Stimulated activated CD8-positive, alpha-beta memory T cell treated with anti-CD3 and anti-CD28 coated beads, Interleukin-4, amount 100 ng/mL, for 48 hours (primary cell): ENCODE measurements at places on chromosomes 3 and 15.

DNA sequence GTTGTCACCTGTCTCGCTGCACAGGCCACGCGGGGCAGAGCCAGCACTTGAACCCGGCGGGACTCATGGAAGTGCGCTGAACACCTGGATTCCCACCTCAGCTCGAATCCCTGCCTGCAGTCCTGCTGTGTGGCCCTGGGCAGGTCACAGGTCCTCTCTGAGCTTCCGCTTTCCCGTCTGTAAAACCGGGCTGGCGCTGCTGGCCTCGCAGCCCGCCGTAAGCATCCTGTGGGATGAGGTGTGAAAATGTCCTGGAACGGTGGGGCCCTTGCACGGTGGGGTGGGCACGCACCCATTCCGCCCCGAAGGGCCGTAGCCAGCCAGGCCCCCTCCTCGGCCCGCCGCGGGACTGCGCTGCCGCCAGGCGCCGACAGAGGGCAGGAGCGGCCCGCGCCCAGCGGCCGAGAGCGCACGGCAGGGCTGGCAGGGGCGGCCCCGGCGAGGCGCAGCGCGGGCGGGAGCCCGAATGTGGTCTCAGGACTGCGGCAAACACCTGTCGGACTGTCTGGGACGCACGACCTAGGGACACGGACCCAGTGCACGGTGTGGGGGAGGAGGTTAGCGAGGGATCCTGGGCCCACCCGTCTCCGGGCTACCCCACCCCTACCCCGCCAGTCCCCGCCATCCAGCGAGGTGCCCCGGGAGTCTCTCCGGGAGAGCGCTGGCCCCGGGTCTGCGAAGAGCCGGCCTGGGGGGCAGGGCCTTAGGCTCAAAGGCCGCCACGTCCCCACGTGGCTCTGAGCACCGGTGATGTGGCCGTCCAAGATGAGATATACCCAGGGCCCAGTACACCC is 40.4 kb downstream of the DNAJB8 start:
- DNase-seq = peak; percentile 74

DNA sequence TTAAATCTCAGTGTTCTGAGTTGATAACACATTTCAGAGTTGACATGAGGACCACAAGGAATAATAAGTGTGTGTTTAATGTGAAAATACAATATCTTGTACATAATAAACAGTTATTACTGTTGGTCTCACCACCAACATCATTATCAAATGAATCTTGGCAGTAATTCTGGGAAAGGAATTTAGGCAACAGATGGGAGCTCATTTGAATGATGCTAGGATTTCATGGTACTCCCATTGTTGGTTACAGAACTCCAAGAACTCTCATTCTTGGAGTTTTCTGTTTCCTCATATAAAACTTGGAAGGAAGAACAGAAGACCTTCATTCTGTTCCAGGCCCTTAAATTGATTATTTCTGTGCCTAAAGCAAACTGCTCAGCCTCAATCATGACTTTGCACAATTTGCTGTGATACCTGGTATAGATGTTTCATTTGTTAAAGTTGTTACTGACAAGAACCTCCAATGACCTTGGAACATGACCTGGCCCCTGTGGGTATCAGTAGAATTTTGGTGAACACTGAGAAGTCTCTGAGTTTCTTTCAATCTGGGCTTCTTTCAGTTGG is 385.8 kb downstream of the LPP start:
- no peak for DNase-seq

DNA sequence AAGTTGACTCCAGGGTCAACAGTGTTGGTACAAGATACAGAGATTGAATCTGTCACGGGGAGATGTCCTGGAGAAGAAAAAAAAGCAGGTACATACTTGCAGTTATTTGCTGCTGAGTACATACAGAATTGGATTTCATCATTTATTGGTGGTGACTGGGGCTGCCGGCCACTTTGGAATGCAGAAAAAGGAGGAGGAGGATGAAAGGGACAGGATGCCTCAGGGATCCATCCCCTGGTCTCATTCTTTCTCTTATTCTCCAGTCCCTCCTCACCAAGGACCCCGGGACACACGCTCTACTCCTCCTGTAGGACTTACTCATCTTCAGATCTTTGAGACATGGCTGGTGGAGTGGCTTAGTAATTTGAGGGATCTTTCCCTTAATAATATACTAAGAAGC is 30.0 kb upstream of the MEIS2 start:
- DNase-seq = no peak

- no peak for DNase-seq
These were observed 158.0 kb downstream of the RYR3 start for GRCh38 chr15:33468740-33469139.

DNA sequence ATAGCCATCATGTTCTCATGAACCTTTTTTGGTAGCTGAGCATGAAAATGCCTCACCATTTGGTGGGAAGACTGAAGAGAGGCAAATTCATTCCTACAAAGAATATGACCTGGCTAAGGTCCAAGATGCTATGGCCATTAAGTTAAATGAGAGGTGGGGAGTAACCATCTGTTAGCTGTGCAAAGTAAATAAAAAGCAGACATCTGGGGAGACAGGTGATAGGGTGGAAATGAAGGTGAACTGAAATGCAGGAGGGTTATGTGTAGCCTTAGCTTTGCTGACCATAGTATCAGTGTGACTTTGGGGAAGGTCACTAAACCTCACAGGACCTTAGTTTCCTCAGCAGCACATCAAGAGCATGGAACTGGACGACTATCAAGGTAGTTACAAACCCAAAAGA is 111.0 kb upstream of the STRIT1 start:
- no peak for DNase-seq

- no peak for DNase-seq
These were observed 5.8 kb upstream of the PLA2G4D start for GRCh38 chr15:42100021-42100800.

DNA sequence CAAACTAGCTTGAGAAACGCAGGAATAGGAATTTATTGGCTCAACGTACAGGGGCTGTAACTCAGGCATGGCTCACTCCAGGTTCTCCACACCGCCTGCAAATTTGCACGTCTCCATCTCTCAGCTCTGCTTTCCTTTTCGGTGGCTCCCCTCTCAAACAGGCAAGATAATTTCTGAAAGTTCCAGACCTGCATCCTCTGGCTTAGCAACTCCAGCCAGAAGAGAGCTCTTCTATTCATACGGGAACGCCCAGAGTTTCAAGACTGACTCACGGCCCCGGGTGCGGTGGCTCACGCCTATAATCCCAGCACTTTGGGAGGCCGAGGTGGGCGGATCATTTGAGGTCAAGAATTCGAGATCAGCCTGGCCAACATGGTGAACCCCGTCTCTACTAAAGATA is 139.7 kb upstream of the BNIP2 start:
- DNase-seq = no peak

GRCh38 chr15:59687836-59688235 is 1.3 kb downstream of the BNIP2 start:
- no peak for DNase-seq

GRCh38 chr3:117628823-117629291 is 919.3 kb downstream of the TUSC7 start:
- DNase-seq = no peak

DNA sequence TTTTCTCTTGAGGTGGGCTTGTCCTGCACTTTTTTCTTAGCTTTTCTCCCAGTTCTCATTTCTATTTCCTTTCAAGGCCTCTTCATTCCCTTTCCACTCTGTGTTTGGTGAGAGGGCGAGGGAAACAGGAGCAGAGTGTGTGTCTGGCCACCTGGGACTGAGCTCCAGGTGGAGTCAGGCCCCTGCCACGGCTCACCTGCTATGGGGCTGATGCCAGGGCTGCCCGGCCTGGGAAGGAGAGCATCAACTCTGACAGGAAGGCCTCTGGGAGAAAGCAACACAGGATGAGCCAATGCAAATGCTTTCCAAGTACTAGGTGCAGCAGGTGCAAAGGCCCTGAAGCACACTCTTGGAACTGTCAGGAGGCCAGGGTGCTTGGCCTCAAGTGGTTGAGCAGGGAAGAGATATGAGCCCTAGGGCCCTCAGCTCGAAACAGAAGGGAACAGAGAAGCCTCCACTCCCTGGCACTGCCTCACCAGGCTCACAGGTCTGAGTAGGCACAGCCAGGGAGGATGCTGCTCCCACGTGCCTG is 27.3 kb upstream of the DUSP7 start:
- DNase-seq = no peak

DNA sequence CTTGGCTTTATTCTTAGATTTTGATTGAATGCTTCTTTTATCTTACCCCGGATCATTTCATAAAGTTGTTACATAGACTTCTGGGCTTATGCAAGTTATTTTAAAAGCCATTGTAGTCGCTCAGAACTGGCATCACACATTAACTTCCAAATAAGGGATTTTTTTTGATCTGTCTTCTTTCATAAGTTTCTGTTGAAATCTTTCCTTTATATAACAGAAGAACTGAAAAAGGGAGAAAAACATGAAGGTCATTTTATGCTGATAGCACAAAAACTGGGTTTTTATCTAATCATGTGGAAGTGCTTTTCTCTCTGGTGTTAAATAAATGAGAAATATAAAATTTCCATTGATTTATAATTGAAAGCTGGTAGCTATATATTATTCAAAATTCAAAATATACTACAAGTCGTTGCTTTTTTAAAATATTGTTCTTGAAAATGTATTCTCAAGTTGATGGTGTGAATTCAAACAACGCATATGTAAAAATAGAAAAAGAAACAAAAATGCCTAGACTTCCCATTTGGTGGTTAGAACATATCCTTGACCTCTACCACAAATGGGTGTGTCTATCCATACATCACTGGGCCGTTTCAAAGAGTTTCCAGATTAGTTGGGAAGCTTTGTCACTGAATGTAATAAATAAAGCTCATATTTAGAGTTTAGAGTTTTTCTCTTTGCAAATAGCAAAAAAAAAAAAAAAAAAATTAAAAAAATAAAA is 258.3 kb upstream of the ZPLD1 start:
- DNase-seq = no peak

DNA sequence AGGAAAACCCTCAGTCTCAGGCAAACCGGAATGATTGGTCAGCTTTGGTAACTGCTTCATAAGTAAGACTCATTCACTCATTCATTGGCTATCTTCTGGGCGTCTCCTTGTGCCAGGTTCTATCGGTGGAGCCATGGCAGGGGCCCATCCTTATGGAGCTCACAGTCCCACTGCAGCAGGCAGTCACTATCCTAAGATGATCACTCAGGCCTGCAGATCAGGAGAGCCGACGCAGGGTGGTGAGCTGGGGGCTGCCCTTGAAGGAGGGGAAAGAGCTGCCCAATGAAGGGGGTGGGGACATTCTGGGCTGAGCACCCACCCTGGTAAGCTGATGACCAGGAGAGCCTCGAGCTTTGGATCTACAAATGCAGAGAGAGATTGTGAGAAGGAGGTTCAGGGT is 20.5 kb upstream of the FGD5 start:
- no peak for DNase-seq

DNA sequence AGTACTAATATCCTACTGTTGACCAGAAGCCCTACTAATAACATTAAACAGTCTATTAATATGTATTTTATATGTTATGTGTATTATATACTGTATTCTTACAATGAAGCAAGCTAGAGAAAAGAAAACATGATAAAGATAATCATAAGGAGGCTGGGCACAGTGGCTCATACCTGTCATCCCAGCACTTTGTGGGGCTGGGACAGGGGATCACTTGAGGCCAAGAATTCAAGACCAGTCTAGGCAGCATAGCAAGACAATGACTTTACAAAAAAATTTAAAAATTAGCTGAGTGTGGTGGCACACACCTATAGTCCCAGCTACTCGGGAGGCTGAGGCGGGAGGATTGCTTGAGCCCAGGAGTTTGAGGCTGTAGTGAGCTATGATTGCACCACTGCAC is 8.9 kb upstream of the HERC1 start:
- no peak for DNase-seq

DNA sequence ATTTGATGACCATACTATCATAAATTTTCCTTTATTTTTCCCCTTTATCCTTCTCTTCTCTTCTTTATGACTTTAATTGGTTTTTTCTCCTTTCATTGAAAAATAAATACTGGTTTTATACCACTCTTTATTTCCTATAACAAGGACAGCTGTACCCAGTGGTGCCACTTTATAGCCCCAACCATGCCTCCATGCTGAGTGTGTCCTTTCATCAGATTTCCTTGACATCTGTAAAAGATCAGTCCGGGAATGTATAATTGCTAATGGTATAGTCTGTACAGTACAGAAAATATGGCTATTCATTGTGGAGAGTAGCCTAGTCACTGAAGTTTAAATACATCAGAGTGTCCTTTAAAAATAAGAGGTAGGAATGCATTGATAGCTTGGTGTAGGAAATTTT is 74.6 kb downstream of the EPHA3 start:
- DNase-seq = no peak

DNA sequence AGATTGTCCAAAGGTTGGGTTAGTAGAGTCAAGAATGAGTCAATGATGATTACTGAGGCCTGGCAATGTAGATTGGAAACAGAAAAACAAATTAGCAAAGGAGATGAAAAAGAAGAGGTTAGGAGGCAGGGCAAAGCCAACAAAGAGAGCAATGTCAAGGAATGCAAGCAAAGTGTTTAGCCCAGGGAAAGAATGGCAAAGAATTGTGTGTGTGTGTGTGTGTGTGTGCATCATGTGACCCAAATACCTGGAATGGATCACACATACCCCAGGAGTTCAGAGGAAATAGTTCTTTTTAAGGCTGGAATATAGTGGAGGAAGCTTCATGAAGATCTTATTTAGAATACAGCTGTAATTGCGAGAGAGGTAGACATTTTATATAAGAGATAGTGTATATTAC is 831.7 kb upstream of the ARPP21 start:
- no peak for DNase-seq

- DNase-seq = no peak
These were observed 38.2 kb downstream of the VPS13C start for GRCh38 chr15:62021991-62022600.

GRCh38 chr15:73602992-73603391 is 30.2 kb downstream of the NPTN start:
- DNase-seq = no peak

DNA sequence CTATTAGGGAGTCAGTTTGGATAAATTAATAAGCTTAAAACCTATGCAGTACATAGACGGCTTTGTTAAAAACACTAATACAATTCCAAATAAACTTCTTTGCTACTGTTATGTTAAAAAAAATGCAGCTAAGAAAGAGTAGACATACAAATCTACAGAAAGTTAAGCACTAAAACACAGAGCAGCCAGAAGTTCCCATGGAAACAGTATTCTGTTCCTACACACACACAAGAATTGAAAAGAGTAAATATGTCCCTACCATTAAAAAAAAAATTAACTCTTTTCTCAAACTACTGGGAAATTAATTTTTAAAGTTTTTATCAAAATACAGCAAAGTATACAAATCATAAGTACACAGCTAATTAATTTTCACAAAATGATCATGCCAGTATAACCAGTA is 71.6 kb downstream of the CLASP2 start:
- DNase-seq = no peak

DNA sequence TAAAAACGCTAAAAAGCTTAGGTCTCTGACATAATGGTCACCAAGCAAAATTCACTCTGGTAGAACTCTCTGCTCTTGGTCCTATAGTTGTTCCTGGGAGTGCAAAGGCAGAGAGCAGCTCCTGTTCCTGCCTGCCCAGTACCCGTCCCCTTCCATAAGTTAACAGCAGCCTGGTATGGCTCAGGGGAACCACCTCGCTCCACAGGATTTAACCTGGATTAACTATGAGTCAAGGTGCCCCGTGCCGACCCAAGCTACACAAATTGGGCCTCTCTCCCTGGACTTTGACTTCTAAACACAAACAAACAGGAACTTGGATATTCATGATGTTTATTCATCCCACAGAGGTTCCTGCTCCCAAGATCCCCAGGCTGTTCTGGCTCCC is 32.1 kb downstream of the SCAP start:
- no peak for DNase-seq
